ENCODE measurements at places on chromosomes 4 and X. TPM values are rescaled to one million over a fixed set of nuclear protein-coding genes. Genes with fewer than 3 reads are reported as not detected.

DNA sequence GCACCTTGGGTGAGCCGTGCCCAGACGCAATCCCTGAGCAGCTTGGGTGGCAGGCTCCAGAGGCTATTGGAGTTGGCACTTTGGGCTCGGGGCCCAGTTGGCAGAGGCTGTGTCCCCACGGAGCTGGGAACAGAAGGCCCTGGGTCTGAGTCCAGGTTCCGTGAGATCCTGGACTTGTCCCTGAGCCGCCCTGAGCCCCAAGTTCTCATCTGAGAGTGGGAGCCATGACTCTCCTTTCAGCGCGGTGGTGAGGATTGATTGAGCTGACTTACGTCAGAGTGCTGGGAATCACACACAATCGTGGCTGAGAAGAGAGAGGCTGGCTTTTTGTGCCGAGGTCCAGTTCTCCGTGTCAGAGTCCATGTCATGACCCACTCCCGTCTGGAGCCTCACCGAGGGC lies 98.0 kb downstream of the PSAPL1 start:
- no peaks in the 10 kb centered on the region for H3K4me1 ChIP-seq
- H3K27ac ChIP-seq = no peak overlapping the region
- DNase-seq = no peak
- H3K4me3 ChIP-seq = no peak overlapping the region

DNA sequence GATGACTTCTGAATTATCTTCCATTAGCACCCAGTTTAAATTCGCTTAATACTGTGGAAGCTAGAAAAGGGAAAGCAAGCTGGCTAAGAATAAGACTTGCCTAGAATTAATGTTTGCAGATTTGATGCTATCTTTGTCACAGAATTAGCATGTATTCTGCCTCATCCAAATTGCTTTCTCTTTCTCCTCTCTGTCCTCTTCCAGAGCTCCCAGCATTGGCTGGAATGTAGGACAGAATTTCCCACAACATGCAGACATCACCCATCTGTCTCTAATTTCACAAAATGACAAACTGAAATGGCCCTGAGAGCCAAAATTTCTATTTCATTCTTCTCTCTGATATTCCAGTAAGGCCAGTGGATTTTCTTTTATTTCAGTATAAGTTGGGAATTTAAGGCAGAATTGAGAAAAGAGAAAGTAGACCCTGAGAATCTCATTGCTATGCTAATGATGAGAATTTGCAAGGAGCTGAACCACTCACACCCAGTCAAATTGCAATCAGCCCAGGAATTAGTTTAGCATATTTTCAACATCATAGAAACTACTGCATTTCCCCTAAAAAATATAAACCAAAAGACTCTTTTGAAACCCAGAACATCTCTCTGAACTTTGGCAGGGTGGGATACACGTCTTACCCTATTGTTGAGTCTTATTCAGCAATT lies 188.8 kb downstream of the RCHY1 start:
- no peaks in the 10 kb centered on the region for H3K36me3 ChIP-seq
- no peak for DNase-seq
- H3K4me1 ChIP-seq = no peaks in the 10 kb centered on the region
- H3K27me3 ChIP-seq = no peaks in the 10 kb centered on the region

DNA sequence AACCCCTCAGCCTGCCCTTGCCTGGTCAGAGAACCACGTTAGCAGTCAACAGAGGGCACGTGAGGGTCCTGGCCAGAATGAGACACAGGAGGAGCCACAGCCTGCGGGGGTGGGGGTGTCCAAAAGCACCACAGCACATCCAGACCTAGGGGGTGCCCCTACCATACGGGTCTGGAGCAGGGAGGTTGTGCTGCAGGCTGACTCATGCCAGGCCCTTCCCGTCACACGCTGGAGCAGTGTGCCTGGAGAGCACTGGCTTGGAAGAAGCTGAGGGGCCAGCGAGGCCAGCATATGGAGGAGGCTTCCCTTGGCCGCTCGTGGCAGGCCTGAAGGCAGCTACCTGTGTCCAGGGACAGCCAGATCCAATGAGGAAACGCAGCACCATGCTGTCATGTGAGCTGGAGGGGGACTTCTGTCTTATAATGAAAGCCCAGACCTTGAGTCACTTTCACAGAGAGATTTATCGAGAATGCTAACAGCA lies 1.5 kb upstream of the IRAK1 start:
- H3K36me3 ChIP-seq = no peaks in the 10 kb centered on the region
- no peak overlapping the region for H3K27ac ChIP-seq
- no peak for DNase-seq
- H3K4me1 ChIP-seq = peaks cover 8% of the 10 kb centered on the region
- H3K4me3 ChIP-seq = no peak overlapping the region

STATH gene
- total RNA-seq = not detected

GRCh38 chrX:47285836-47286320 lies 53.1 kb downstream of the USP11 start:
- no peak for DNase-seq
- no peaks in the 10 kb centered on the region for H3K4me1 ChIP-seq
- H3K36me3 ChIP-seq = no peaks in the 10 kb centered on the region
- no peaks in the 10 kb centered on the region for H3K27me3 ChIP-seq
- no peak overlapping the region for H3K4me3 ChIP-seq
- H3K27ac ChIP-seq = no peak overlapping the region

DNA sequence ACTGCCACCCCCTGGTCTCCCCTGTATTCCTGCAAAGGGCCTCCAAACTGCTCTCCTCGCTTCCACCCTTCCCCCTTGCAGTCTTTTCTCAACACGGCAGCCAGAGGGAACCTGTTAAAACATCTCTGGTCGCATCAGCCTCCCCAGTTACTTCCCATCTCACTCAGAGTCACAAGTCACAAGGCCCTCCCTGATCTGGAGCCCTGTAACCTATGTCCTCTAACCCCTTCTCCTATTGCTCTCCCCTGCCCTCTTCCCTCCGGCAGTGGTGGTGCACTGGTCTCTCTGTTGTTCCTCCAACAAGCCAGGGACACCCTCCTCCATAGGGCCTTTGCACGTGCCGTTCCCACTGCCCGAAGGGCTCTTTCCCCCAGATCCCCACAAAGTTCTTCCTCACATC lies 73.2 kb downstream of the SH3KBP1 start:
- peaks cover 28% of the 10 kb centered on the region for H3K4me1 ChIP-seq
- H3K27me3 ChIP-seq = no peaks in the 10 kb centered on the region
- H3K4me3 ChIP-seq = no peak overlapping the region
- no peak for DNase-seq
- H3K27ac ChIP-seq = no peak overlapping the region

RHOH gene
- total RNA-seq = 148 TPM

- DNase-seq = no peak
- no peaks in the 10 kb centered on the region for H3K4me1 ChIP-seq
- H3K4me3 ChIP-seq = no peak overlapping the region
- H3K36me3 ChIP-seq = no peaks in the 10 kb centered on the region
Measured at GRCh38 chr4:181688872-181689271, 554.3 kb upstream of the TENM3 start.

DNA sequence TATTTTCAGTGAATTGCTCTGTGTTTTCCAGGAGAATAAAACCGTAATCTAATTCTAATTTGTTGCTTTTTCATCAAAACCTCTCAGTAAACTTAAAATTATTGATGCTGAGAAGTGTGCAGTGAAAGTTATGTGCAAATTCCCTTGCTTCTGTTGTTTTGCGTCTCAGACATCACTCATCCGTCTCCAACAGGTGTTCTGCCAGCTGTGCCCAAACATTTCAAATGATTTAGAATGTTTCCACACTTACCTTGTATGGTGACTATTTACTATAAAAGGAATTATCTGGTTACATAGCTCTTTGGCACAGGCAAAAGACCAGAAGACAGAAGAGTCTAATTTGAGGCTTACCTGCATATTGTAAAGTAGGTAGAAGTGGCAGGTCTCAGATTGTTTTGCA lies 184.0 kb downstream of the BMPR1B start:
- H3K36me3 ChIP-seq = no peaks in the 10 kb centered on the region
- DNase-seq = no peak
- no peak overlapping the region for H3K27ac ChIP-seq
- no peak overlapping the region for H3K4me3 ChIP-seq

DNA sequence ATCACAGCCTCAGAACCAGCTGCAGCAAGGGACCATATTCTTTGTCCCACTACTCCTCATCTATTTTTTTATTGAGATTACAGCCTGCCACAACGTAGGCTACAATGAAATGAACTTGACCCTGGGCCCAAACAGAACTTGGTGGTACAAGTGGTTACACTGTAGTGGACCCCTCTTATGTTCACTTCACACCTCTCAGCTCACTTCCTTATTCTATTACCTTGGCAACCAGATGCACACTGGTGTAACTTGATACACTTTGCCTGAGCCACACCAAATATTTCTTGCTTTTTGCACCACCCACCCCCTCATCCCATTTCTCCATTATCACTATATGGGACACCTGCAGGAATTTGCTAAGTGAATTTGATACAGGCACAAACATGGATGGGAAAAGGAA lies 105.8 kb downstream of the CXCL13 start:
- H3K4me3 ChIP-seq = no peak overlapping the region
- H3K27ac ChIP-seq = no peak overlapping the region
- peaks cover 5% of the 10 kb centered on the region for H3K36me3 ChIP-seq
- DNase-seq = no peak
- H3K4me1 ChIP-seq = no peaks in the 10 kb centered on the region
- no peaks in the 10 kb centered on the region for H3K27me3 ChIP-seq

DNA sequence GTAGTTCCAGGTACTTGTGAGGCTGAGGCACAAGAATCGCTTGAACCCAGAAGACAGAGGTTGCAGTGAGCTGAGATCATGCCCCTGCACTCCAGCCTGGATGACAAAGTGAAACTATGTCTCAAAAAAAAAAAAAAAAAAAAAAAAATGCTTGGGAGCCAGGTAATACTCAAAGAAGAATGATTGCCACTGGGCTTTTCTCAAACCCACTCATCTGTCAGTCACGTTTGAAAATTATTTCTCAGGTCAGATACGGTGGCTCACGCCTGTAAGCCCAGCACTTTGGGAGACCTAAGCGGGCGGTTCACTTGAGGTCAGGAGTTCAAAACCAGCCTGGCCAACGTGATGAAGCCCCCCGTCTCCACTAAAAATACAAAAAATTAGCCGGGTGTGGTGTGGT lies 155.7 kb downstream of the RELL1 start:
- no peak overlapping the region for H3K4me3 ChIP-seq
- no peaks in the 10 kb centered on the region for H3K36me3 ChIP-seq
- DNase-seq = no peak
- no peaks in the 10 kb centered on the region for H3K27me3 ChIP-seq

DNA sequence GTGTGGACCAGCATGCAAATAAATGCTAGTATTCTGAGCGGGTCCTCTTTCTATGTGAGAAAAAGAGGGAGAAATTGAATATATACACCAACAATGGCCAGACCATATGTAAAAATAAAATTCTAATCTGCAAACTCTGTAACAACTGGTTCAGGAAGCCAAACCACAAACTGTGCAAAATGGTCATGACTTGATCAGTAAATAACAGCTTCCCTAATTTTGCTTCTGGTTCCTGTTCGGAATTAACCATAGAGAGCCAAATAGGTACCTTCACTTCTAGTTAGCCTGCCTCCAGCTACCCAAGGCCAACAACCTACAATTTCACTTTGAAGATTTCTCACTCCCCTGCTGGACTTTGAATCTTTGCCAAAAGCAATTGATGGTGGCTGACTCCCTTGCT lies 1313.2 kb downstream of the ADGRL3 start:
- H3K36me3 ChIP-seq = no peaks in the 10 kb centered on the region
- H3K4me3 ChIP-seq = no peak overlapping the region
- DNase-seq = no peak
- H3K27ac ChIP-seq = no peak overlapping the region

DNA sequence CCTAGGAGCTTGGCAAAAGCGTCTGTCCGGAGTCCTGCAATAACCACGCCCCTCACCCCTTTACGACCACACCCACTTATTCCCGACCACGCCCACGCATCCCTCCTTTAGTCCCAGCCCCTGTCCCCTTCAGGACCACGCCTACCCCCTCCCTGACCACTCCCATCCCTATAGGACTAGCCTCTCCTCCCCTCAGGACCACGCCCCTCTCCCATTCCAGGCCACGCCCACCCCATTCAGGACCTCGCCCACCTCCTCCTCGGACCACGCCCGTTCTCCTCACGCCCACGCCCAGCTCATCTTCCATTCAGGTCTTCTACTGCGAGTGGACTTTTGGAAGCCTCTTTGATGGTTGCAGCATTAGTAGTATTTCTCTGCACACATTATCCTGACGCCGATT lies 131.2 kb upstream of the STX18 start:
- H3K36me3 ChIP-seq = no peaks in the 10 kb centered on the region
- H3K27ac ChIP-seq = no peak overlapping the region
- DNase-seq = no peak
- H3K27me3 ChIP-seq = no peaks in the 10 kb centered on the region

- peaks cover 14% of the 10 kb centered on the region for H3K4me1 ChIP-seq
- no peak overlapping the region for H3K4me3 ChIP-seq
- no peaks in the 10 kb centered on the region for H3K27me3 ChIP-seq
- no peak overlapping the region for H3K27ac ChIP-seq
- no peaks in the 10 kb centered on the region for H3K36me3 ChIP-seq
- no peak for DNase-seq
Measured at GRCh38 chr4:163624727-163625126, 130.2 kb downstream of the TMA16 start.

PABPC1L2A gene
- total RNA-seq = not detected

DNA sequence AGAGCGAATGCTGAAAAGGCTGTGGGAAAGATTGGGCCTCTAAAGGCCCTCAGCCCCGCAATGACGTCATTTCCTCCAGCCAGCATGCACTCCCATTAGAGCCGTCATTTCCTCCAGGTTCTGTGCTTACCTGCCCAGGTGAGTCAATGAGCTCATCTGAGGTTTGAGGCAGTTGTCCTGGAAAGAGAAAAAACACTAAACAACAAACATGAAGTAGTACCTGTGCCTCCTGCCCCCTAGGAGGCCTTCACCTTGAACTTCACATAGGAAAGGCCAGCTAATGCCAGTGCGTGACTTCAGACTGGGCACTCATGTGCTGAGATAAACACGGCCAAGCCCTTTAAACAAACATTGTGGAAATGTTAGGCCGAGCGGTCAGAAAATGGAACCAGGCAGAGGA lies 55.9 kb downstream of the FHDC1 start:
- no peak for DNase-seq
- H3K4me3 ChIP-seq = no peak overlapping the region
- no peaks in the 10 kb centered on the region for H3K4me1 ChIP-seq

TCEAL7 gene
- total RNA-seq = not detected

ARHGAP24 gene
- total RNA-seq = not detected

- no peak overlapping the region for H3K4me3 ChIP-seq
- peaks cover 2% of the 10 kb centered on the region for H3K36me3 ChIP-seq
- no peaks in the 10 kb centered on the region for H3K27me3 ChIP-seq
Measured at GRCh38 chr4:76199664-76200211, 13.9 kb downstream of the SCARB2 start.
